ENCODE measurements at places on chromosomes 16 and 17.
A peak's percentile ranks its signal among the peaks of the same experiment; 100 is the strongest.

DNA sequence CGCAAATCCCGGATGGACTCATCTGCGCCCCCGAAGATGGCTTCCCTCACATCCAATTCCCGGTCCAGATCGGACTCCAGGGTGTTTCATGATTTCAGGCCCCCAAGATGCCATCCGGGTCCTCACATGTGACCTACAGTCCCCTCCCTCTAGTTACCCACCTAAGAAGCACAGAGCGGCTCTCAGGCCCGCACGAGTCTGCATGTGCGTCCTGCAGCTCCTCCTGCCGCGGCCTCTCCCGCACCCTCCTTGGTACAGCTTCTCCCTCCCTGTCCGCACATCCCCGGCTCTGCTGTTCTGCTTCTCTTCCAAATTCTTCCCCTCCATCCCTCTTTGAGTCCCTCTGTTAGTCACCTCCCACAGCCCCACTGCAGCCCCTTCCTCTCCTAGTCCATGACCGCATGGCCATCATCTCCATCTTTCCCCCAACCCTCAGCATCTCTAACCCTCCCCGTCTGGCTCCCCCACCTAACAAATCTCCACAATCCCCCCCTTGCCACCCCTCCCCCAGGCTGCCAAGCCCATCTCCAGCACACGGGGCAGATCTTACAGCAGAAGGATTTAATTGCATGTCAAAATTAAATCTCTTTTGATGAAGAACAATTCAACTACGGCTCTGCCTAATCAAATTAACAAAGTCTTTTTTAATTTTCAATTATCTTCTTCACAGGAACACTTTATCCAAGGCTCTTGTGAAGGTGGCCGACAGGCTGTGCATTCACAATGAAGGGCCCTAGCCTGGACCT, 231.0 kb downstream of the RBFOX3 start:
- no peak for DNase-seq

- DNase-seq: no peak
Measured at GRCh38 chr16:1525871-1526607, 7.4 kb upstream of the TMEM204 start.

DNA sequence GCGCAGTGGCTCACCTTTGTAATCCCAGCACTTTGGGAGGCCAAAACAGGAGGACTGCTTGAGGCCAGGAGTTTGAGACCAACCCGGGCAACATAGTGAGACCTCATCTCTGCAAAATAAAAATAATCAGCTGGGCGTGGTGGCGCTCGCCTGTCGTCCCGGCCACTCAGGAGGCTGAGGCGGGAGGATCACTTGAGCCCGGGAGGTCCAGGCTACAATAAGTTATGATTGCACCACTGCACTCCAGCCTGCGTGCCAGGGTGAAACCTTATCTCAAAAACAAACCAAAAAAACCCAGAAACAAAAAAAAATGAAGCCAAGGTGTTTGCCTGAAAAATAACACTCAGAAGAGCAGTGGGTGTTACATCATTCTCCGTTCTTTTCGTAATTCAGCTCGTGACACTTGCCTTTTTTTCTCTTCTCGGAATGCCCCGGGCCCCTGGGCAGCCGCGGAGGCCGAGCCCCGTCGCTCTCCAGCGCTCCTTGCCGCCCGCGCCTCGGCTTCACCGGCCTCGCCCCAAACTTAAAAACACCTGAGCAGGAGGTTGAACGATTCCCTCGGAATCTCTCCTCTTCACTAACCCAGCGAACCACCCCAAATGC, 17.0 kb downstream of the PRCD start:
- peak; percentile 66 for DNase-seq

DNA sequence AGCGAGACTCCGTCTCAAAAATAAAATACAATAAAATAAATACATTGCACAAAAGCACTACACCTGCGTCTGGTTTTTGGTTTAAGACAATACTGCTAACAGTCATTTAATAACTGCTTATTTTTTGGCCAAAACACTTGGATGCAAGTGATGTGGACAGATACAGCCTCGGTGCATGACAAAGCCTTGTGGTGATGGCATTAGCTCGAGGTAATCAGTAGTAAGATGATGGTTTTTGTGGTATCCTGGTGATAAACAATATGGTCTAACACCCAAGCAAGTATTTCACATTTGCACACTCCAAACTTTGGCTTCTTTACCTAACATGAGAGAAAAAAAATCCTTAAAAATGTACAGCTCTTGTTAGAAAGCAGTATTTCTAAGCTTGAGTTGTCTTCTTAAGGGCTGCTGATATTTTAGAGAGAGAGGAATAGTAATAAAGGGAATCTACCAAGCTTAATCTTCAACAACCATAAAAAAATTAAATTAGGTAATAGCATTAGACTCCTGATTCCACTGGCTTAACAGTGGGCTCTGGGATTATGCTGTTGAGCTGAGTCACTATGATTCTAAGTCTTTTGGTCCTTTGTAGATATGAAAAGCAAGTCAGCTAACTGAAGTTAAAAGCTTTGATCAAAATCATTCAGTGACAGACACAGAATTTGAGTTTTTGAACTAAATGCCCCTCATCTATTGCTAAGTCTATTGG, 111.1 kb downstream of the VPS53 start:
- DNase-seq: no peak

DNA sequence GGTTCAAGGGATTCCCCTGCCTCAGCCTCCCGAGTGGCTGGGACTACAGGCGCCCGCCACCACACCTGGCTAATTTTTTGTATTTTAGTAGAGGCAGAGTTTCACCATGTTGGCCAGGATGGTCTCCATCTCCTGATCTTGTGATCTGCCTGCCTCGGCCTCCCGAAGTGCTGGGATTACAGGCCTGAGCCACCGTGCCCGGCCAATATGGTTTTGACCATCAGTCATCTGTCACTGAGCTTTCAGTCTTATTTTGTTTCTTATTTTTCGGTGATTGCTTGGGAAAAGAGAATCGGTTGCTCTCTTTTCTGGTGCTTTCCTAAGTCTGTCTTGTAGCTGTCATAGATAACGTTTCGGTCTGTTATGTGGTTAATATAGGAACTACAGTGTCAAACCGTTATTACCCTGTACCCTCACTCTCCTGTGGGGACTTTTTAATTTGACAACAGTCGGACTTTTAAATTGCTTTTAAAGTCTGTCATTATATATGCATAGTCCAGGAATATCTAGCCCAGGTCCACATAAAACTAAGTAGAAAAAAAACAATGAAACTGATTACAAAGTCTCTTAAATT, 453.4 kb downstream of the KCNJ18 start:
- no peak for DNase-seq

DNA sequence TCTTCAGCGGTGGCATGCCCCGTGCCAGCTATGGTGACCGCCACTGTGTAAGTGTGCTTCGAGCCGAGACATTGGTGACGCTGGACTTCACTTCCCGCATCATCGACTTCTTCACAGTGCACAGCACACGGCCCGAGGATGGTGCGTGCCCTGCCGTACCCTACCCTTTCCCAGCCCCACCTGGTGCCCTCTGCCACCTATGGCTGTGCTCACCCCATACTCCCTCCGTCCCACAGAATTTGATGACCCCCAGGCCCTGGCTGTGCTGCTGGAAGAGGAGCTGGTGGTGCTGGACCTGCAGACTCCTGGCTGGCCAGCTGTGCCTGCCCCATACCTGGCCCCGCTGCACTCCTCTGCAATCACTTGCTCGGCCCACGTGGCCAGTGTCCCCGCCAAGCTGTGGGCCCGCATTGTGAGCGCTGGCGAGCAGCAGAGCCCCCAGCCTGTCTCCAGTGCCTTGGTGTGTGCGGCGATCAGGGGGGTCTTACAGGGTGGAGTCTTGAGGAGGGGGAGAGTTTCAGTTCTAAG, 9.5 kb downstream of the LLGL1 start:
- no peak for DNase-seq

GRCh38 chr16:85724936-85725335, 26.0 kb downstream of the C16orf74 start:
- no peak for DNase-seq

GRCh38 chr17:15999974-16000827, 577 bp downstream of the TTC19 start:
- peak; percentile 67 for DNase-seq

GRCh38 chr17:36972186-36972700, 23.5 kb downstream of the AATF start:
- no peak for DNase-seq

- DNase-seq: peak; percentile 79
Measured at GRCh38 chr16:70250748-70251628, 752 bp downstream of the EXOSC6 start.

- no peak for DNase-seq
Measured at GRCh38 chr17:49497148-49498028, 2.3 kb downstream of the NGFR start.

DNA sequence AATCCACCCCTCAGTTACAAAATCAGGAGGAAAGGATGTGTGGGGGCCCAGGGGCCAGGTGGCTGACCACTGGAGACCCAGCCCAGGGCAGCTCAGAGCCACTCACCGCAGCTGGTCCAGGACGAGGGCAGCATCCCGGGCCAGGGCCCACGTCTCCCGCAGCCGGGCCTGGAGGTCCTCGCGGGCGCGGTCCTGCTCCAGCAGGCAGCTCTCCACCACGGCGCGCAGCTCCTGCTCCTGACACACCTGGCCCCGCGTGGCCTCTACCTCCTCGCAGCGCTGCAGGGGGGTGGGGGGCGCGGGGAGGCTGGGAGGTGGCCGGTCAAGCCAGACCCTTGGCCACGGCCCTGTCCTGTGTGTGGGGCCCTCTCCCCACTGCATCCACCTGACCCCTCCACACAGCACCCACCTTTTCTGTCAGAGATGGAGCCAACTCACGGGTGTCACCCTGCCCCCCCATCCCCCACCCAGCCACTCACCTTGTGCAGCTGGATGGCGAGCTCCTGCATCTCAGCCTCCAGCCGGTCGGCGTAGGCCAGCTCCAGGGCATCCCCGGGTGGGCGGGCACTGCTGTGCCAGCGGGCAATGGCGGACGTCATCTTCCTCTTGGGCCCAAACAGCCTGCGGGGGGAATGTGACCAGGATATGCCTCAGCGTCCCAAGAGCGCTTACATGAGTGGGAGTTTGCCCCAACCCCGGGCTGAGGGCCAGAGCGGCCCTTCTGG, 5.1 kb downstream of the NUDT16L1 start:
- no peak for DNase-seq

DNA sequence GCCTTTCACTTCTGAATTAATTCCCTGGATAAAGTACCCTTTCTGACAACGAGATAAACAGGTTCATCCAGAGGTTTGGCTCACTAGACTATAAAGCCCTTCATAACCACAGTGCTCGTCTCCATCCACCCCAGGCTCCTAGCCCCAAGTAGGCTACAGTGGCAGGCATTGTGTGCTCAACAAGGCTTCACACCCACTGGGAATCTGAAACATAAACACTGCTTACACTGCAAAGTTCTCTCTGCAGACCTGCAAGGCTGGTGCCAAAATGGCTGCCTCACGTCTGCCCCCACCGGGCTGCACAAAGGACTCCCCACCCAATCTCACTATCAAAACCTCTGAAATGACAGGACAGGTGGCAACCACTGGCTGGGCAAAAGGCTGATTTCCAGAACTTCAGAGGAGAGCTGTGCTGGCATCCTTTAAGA, 5.1 kb upstream of the HLF start:
- DNase-seq: no peak

DNA sequence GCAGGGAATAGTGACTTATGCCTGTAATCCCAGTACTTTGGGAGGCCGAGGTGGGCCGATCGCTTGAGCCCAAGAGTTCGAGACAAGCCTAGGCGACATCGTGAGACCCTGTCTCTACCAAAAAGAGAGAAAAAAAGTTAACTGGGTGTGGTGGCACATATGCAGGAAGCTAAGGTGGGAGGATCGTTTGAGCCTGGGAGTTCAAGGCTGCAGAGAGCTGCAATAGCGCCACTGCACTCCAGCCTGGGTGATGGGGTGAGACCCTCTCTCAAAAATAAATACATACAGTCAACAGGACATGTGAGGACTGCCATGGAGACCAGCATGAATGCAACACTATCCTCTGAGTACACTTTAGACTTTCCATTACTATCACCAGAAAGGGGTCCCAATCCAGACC, 15.4 kb upstream of the ST6GALNAC2 start:
- DNase-seq: no peak

GRCh38 chr16:31213877-31214707, at the start of gene TRIM72:
TSS of gene TRIM72 (plus strand) at chr16:31214119. CDS start at chr16:31214739, 620 bp downstream.
- DNase-seq: no peak

DNA sequence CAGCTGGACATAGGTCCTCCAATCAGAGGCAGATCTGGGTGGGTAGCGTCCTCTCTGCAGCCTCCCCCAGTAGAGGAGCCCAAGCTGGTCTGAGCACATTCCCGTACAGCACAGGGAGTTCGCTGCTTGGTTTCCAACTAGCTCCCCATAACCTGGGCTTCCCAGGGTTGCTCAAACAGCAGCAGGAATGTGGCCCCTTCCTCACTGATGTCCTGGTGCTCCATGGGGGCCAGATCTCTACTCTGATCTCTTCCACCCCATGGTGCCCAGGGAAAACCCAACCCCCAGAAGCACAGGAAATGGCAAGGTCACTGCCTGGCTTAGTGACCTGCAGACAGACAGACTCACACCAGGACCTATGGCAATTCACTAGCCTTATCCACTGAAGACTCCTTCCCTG, 11.1 kb upstream of the MMP2 start:
- no peak for DNase-seq

- no peak for DNase-seq
Measured at GRCh38 chr17:80599546-80600305, 55.1 kb downstream of the RPTOR start.

- peak; percentile 31 for DNase-seq
Measured at GRCh38 chr16:75263963-75264445, 12.6 kb upstream of the BCAR1 start.

DNA sequence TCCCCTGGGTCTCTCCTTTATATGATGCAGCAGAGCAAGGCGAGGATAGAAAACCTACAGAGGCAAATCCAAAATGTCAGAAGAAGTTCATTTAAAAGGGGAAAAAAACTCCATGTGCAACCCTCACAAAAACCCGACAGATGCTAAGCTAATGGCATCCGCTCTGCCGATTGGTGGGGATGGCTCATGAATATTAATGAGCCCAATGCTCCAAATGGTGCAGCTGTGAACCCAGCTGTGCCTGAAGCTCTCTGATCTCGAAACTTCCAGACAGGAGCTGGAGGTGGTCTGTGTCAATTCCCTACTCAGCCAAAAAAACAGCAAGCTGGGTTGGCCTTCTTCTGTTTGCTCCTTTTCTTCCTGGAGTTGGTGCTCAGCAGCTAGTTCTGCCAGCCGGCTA, 15.5 kb downstream of the SNX11 start:
- DNase-seq: no peak

DNA sequence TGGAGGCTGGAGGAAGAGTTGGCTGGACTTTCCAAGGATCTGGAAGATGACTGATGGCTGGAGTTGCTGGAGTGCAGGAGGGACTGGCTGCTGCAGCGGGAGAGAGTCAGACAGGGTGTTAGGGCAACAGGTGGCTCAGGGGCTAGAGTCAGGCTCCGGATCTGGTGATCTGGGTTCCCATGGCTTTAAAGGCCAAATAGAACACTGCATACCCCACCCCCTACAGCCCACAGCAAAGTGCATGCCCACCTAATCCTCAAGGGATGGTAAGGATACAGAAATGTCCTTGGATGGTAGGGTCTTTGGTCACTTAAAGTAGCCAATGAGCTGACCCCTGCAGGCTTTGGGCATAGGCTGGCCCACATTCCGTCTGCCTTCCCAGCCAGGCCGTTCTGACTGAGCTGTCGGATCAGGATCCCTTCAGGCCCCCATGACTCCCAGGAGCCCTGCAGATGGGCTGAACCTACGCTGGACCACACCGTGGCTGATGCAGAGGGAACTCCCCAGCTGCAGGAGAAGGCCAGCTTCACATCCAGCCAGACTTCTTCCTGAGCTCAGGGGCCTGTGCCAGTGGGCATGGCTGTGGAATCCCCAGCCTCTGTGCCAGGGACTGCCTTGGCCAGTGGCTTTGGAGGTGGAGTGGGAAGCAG, 13.9 kb downstream of the TNS4 start:
- no peak for DNase-seq

GRCh38 chr17:17547210-17547764, 44.2 kb downstream of the PEMT start:
- no peak for DNase-seq

All from NB4 (cell line).